ENCODE measurements at places on chromosomes 4 and X.
A peak's percentile ranks its signal among the peaks of the same experiment; 100 is the strongest.

- no peak for DNase-seq
Observed at GRCh38 chrX:25016361-25016671, 551 bp upstream of the ARX start.

DNA sequence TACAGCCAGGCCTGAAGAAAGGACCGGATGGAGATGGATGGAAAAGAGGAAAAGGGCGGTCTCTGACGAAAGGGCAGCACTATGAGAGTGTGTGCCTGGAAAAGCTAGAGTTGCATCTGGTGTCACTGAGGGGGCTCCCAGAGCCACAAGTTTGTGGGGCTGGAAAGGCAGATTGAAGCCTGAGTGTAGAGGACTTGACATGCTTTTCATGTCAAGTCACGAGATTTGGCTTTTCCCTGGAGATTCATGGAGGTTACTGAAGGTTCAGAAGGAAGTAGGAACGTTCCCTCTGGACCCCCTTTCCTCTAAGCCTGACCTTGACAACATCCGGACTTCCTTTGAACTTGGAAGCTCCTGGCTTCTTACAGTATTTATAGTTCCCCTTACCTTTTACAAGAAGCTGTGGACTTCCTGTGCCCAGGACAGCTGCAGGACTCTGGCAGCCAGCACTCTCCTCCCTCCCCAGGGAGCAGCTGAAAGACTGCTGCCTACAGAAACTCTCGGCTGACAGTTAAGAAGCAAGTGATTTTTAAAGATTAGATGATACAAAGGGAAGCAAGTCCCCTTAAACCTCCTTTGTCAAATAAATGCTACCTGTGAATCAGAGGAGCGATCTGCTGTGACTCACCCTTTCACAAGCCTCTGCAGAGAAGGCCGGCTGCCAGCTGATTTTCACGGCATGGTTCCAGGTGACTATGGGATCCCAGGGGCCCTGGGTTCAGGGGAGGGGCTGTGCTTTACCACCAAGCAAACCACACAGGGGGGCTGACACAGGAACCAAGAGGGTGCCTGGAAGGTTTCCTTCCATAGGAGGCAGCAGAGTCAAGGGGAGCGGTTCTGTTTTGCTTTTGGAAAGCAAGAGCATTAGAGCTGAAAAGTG is 72.9 kb upstream of the STIM2 start:
- peak; percentile 95 for DNase-seq

GRCh38 chr4:99571883-99572282 is 2.7 kb upstream of the MTTP start:
- DNase-seq: no peak

DNA sequence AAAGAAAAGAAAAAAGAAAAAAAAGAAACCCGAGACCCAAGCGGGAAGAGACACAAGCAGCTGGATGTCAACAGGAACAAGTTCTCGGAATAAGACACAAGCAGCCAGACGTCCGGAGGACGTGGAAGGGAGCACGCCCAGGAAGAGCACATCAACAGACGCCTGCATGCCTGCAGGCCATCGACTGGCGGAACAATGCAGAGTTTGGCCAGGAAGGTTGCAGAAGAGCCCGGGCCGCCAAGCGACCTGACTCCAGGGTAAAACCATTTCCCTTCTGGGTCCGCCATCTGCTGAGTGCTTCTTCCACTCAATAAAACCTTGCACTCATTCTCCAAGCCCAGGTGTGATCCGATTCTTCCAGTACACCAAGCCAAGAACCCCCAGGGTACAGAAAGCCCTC is 95.6 kb upstream of the PRR32 start:
- no peak for DNase-seq

Data from Karpas-422 (cell line).